GM12865 (cell line): ENCODE measurements at places on chromosomes 7 and 10.

DNA sequence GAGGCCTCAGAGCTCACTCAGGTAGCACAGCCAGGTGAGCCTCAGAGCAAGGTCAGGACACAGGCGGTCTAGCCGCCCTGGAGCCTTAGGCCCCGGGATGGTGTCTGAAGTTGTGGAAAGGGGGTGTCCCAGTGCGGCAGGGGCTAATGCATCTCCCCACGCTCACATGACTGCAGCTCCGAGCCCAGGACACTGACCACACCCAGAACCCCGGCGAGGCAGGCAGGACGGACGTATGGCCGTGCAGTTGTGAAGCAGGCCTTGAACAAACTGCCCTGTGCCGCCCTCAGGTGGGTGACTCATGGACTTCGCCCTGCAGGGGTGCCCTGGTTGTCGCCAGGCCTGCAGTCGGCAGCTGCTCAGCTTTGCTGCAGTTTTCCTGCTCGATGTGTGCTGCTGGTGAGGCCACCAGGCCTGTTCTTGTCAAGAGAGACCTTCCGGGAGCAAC lies 5.0 kb upstream of the PRKAR1B start:
- DNase-seq: peak; percentile 17

DNA sequence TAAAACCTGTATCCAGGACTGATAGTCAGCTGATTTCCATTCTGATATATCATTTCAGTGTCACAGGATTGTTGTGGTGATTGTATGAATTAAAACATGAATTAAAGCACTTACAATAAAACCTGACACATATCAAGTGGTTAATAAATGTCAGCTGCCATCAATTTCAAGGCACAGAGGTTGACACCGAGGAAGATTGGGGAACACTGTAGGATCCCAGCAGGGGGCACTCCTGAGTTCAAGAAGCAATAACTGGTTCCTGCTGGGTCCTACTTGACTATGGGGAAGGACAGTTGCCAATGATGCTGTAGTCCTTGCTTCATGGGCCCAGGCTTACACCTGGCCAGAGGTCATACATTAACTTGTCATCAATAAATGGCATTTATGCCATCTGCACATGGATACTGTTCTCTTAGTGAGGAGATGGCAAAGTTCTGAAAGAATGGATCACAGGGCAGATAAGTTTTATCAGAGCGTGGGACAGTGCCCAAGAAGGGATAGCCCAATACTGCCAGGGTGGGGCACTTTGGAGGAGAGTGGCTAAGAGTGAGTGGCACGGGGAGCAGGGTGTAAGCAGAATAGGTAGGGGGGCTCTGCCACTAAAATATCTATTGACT lies 24.1 kb downstream of the FZD1 start:
- peak; percentile 52 for DNase-seq

GRCh38 chr10:122387572-122387971 lies 13.1 kb downstream of the PLEKHA1 start:
- no peak for DNase-seq

GRCh38 chr7:50317697-50318669 lies 13.5 kb downstream of the IKZF1 start:
- DNase-seq: no peak

DNA sequence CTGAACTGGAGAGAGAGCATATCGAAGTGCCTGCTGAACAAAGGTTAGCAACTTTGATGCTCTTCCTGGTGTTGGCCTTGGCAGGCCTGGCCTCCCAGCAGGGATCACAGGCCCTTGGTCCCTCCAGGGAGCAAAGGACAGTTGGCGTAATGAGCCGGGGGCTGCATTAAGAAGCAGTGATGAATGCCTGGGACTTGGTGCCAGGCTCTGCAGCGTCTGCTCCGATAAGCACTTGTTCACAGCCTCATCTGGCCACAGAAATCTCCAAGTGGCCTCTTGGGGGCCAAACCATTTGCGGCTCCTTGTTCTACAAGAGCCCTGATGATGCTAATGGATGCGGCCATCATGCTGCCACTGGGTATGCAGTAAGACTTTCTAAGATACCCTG lies 31.8 kb downstream of the CRHR2 start:
- DNase-seq: no peak

DNA sequence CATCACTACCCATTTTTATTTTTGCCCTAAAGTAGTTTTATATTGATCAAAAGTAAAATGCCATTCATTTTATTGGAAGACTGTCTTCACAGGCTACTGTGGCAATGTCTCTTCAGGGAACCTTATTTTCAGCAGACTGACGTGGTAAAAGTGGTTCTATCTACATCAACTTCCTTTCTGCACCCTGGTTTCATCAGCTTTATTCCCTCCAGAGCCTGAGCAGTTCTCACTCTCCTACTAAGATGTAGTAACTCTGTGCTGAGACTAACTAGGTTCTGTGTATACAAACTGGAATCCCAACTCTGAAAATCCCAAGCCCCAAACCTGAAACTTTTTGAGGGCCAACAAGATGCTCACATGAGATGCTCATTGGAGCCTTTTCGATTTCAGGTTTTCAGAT lies 155.3 kb downstream of the SFMBT2 start:
- no peak for DNase-seq

DNA sequence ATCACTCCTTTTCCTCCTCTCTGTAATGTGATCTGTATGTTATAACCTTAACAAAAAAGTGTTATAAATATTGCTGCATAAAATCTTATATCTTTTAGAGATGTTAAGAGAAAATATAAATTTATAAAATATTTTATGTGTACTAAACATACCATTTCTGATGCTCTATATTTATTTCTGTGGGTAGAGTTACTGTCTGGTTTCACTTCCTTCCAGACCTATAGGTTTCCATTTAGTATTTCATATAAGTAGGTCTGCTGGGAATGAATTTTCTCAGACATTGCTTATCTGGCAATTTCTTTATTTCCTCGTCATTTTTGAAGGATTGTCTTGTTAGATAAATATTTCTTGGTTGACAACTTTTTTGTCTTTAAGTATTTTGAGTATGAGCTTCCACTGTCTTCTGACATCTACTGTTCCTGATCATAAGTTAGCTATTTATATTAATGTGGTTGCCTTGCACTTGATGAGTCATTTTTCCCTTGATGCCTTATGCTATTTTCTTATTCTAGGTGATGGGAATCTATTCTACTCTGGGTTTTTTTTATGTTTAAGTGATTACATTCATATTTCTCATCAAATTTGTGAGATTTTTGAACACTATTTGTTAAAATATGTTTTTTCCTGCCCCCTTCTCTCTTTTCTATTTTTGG lies 11.2 kb upstream of the THSD7A start:
- DNase-seq: no peak

- DNase-seq: peak; percentile 70
These were observed 55.5 kb upstream of the LRGUK start for GRCh38 chr7:134071355-134072331.
